Cortex of kidney (tissue), 1 donor: ENCODE measurements at places on chromosomes 5 and 9.

- no peak for DNase-seq
Measured at GRCh38 chr9:115416299-115416698, 298.3 kb upstream of the TNC start.

- DNase-seq = no peak
Measured at GRCh38 chr9:128128836-128129590, 1.5 kb upstream of the PTGES2 start.

DNA sequence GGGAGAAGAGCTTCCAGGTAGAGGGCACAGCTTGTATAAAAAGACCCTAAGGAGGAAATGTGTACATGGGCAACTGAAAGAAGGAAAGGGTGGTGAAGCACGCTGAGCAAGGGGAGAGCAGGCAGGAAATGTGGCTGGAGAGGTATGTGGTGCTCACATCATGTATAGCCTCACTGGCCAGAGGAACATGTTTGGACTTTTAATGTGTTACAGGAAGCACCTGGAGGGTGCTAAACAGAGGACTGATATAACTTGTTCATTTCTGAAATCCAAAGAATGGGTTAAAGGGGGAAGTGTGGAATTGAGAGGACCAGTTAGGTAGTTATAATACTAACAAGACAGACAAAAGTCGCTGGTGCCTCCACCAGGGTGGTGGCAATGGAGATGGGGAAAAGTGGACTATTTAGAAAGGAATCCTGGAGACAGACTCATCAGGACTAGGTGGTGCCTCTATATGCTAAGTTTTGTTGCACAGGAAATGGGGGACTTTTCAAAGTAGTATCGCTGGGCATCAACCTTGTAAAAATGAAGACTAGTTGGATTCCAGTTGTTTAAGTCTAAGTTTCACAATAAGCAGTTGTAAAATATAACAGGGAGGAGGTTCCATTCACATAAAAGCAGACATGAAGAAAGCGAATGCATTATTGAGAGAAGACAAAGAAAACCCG lies 63.1 kb upstream of the CD180 start:
- no peak for DNase-seq

GRCh38 chr5:107294669-107295068 lies 376.1 kb downstream of the EFNA5 start:
- DNase-seq = no peak

DNA sequence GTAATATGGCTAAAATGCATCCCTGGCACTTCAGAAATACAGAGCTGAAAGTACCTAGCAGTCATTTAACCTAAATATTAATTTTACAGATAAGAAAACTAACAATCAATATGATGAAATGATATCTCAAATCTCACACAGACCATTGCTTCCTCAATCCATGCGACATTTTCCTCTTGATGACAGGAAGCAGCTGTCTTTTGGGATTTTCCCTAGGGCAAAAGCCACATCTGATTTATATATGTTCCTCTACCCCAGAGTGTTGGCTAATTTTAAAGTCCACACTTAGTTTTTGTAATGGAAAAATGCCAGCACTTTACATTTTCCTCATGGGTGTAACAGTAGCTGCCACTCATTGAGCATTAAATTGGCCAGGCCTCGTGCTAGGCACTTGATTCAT lies 47.7 kb upstream of the ITGA1 start:
- DNase-seq = no peak

DNA sequence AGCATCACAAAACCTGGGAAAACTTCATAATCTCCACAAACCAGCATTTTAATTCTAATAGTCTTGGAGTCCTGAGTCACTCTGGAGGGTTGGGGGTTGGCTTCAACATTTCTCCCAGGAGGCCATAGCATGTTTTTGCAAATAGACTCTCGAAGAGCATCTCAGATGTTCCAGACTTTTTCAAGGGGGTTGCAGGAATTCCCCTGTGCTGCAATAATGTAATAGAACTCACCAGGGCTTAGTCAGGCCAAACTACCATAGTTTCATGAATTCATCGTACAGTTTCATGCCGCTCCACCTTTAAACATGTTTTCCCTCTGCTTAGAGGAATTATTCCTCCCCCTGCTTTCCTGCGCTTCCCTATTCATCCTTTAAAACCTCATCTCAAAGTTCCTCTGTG lies 499.5 kb upstream of the KLF4 start:
- no peak for DNase-seq
